MCF 10A (cell line): ENCODE measurements at places on chromosomes 11 and 22.

- DNase-seq: no peak
Observed at GRCh38 chr11:57630171-57630570, 19.5 kb downstream of the YPEL4 start.

DNA sequence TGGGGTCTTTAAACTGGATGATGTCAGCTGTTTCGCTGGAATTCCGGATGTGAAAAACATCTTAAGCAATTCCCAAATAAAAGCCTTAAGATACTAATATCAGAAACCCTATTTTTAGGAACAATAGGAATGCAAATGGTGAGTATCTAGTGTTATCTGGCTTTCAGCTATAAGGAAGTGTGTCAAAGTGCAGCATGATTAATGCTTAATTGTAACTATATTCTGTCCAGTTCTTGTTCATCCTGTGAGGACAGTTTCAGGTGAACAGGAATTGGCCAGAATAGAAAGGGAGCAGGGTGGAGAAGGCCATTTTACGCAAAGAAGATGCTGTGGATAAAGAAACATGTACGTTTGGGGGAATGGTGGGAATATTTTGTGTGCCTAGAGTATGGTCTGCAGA lies 108.2 kb downstream of the RASSF10 start:
- no peak for DNase-seq

DNA sequence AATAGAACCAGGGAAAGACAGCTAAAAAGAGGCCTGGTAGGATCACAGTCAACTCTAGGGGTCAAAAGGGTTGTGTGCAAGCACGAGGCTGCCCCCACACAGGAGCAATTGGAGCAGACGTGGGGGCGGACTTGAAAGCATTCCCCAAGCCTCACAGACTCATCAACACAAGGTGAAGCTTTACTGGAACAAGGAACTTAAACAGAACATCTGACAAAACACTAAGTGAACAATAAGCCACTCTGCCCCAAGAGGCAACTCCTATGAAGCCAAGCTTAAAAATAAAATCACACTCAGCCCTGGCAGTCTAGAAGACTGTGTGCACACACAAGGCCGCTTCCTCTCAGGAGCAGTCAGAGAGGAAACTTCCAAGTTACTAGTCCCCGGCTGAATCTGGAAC lies 32.2 kb upstream of the TEAD1 start:
- no peak for DNase-seq

DNA sequence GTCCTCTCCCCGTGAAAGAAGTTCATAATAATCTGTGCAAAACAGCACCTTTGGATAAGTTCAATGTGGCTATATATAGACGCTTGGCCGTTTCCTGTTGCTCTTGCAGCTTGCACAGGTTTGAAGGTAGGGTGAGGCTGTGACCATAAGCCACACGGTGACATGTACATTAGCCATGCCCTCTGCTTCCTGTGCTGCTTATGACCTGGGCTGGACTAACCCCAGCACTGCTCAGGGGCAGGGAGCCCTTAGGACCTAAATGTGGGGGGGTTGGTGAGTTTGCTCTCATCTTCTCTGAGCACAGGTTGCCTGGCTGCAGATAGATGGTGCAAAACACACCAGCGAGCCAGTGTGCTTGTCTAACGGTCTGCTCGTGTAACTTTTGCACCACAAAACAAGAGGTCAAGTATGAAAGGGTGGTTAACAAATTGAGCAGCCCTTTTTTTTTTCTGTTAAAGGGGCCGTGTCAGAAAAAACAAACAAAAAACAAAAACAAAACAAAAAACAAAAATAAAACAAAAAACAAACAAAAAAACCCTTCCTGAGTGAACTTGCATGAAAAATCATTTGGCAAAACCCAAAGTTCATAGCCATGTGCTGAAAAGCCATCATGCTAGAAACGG lies 37.3 kb downstream of the FLI1 start:
- no peak for DNase-seq

GRCh38 chr11:5449432-5449831 lies 309 bp downstream of the OR51I2 start:
- no peak for DNase-seq

GRCh38 chr22:48145738-48146137 lies 1383.3 kb downstream of the TBC1D22A start:
- no peak for DNase-seq

- peak; percentile 63 for DNase-seq
Observed at GRCh38 chr11:129960216-129961214, 42.1 kb downstream of the PRDM10 start.

DNA sequence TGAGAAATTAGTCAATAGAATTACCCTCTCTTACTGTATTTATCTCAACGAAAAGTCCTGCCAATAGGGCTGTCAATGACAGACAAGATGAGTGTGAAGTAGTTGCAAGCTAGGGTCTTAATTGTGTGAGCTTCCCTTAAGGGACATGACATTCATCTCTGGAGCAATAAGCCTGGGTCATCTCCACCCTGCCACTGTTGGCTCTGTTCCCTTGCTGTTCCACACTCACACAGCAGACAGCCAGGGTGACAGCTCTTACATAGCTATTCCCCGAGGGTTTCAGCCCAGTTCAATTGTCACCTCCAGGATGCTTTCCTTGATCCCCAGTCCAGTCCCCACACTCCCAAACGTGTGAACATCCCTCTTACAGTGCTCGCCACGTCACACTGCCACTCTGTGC lies 215.0 kb downstream of the NXPE2 start:
- no peak for DNase-seq

- peak; percentile 13 for DNase-seq
Observed at GRCh38 chr11:106137061-106137460, 59.6 kb downstream of the AASDHPPT start.

- DNase-seq: no peak
Observed at GRCh38 chr22:38192475-38192863, 9.3 kb upstream of the MAFF start.

DNA sequence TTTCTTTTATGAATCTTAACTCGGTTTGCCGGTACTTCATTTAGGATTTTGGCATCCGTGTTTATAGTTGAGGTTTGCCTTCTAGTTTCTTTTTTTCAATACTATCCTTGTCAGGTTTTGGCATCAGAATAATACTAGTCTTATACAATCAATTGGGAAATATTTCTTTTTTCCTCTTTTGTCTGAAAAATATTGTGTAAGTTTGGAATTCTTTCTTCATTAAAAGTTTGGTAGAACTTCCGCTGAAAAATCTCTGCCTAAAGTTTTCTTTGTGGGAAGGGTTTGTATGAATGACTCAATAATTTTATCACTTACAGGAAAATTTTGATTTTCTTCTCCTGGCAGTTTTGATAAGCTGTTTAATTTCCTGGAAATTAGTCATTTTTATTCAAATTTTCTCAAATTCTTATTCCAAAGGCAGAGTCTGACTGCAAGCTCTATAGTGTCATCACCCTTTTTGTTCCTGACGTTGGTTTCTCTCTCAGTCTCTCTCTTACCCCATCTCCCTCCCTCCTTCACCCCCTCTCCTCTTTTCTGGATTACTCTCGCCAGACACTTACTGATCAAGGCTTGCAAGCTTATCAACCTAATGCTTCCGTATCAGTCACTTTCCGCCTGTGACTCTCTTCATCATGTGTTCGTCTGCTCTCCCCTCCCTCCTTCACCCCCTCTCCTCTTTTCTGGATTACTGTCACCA lies 555.7 kb downstream of the TBC1D22A start:
- no peak for DNase-seq

DNA sequence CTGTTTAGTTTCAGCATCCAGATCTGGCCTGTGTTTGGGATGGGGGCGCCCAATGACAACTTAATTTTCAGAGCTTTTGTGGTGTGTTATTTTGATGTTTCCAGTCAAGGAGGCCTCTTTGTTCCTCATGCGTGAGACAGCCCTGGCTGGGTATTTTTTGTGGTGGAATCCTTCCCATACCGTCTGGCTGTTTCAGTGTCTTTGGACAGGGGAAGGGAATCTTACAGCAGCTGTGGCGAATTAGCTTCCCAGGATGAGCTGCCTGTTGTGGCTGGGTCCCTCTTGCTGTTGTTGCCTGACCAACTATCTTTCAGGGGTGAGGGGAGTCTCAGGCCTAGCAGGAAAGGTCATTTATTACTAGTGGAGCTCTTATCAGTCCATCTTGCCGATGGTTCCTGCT lies 138.8 kb downstream of the ARHGAP20 start:
- DNase-seq: no peak
